NCI-H446 treated with DMSO at 0.1 percent for 48 hours (cell line): ENCODE measurements at places on chromosomes 11 and 22.

DNA sequence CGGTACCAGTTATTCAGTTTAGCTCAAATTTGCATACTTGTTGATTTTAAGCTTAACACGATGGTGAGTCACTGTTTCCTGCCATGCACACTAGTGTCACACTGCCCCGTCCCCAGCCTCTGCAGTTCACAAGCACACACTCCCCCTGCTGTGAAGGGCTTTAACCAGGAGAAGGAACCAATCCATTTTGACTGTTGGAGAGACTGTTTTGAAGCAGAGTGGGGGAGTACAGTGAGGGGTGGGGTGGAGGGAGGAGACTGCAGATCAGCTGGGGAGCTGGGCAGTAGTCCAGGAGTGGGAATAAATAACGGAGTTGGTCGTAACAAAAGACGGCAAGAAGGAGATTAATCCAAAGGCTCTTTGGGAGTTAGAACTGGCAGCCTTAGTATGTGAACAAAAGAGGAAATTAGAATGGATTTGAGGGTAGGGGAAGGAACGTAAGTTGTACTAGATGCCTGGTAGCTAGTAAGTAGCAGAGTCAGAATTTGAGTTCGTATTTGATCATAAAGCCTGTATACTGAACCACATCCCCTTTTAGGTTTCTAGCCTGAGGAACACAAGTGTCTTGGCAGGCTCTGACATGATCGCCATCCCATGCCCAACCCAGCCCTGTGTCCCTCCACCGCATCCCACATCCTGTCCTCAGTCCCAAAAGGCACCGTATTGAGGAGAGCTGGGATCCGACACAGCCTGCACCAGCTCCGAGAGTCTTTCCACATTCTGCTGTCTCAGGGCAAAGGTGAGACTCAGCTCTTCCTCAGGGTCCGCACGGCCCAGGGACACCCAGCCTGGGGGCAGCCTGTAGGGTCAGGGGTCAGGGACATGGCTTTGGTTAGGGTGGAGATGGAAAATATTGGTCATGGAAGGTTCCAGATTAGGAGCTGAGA lies 862 bp downstream of the TPP1 start:
- DNase-seq: no peak

DNA sequence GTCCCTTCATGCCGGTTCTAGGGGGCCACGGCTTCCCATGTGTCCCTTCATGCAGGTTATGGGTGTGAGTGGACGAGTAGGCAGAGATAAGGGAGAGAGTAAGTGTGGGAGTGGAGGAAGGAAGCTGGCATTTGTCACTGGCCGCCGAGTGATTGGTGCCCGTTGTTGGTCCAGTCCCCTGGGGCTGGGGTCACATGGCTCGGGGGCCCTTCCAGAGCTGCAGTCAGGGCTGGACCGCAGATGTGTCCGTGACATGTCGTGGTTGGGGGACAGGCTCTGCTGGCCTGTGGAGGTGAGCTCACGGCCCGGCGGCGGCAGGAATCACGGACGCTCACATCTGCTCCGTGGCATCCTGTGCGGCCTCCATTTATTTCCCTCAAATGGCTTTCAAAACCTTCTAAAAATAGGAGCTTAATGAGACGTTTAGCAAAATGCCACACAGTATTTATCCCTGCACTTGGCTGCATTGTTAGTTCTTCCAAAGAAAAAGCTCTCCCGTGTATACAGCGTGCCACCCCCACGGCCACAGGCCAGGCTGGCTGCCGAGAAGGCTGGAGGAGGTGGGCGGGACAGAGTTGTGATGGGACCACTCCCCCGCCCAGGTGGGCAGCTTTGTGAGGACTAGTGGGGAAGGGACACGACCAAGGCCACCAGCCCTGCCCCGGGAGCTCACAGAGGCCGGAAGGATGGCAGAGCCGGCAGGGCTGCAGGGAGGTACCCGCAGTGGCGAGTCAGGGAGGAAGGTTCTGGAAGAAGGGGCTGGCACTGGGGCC lies 386.7 kb downstream of the TBC1D22A start:
- DNase-seq: no peak

DNA sequence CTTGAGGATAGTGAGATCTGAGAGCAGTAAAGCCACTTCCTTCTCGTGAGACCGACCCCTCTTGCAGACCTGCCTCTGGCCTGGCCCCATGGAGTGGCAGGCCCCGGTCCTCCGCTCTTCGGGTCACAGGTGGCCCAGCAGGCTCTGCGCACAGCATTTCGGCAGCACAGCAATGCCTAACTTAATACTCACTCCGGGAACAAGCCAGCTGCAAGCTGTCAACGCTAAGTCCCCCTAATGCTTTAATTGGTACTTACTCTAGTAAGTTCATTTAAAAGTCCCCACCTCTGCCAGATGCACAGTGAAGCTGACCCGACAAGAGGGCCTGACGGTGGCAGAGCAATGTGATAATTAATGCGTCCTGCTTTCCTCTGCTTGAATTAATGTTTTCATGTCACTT lies 349.3 kb upstream of the B3GAT1 start:
- DNase-seq: no peak

GRCh38 chr11:132123854-132124835 lies 753.7 kb downstream of the NTM start:
- DNase-seq: no peak

- DNase-seq: no peak
Measured at GRCh38 chr11:123211981-123212380, 16.9 kb upstream of the CLMP start.

GRCh38 chr22:32466496-32466895 lies 2.2 kb upstream of the BPIFC start:
- no peak for DNase-seq

- no peak for DNase-seq
Measured at GRCh38 chr11:70184396-70184795, 18.7 kb upstream of the FADD start.

- DNase-seq: no peak
Measured at GRCh38 chr11:108624196-108624925, 30.8 kb upstream of the EXPH5 start.

DNA sequence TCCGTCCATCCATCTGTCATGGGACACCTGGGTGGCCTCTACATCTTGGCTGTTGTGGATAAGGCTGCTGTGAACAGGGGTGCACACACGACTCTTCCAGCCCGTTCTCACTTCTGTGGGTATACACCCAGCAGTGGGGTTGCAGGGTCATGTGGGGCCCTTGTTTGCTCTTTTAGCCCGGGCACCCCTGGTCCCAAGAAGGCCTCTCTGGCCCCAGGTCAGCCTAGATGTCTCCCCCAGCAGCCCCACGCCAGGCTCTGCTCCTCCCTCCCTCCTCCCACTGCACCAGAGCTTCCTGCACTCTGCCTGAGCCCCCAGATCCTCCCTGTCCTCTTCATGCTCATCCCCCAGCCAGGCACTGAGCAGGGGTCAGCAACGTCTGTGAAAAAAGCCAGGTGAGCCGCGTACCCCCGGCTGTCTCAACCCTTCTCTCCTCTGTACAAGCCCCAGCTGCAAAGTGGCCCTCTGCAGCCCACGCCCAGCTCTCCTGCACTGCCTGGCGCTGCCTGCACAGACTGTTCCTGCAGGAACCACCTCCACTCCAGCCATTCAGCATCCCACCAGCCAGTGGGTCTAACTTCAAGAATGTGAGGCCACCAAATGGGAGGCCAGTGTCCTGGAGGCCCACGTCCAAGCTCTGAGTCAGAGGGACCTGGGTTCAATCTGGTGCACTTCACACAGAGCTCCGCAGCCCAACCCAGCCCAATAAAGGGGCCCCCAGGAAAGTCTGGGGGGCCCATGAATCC lies 1508.9 kb downstream of the BRD1 start:
- DNase-seq: no peak

DNA sequence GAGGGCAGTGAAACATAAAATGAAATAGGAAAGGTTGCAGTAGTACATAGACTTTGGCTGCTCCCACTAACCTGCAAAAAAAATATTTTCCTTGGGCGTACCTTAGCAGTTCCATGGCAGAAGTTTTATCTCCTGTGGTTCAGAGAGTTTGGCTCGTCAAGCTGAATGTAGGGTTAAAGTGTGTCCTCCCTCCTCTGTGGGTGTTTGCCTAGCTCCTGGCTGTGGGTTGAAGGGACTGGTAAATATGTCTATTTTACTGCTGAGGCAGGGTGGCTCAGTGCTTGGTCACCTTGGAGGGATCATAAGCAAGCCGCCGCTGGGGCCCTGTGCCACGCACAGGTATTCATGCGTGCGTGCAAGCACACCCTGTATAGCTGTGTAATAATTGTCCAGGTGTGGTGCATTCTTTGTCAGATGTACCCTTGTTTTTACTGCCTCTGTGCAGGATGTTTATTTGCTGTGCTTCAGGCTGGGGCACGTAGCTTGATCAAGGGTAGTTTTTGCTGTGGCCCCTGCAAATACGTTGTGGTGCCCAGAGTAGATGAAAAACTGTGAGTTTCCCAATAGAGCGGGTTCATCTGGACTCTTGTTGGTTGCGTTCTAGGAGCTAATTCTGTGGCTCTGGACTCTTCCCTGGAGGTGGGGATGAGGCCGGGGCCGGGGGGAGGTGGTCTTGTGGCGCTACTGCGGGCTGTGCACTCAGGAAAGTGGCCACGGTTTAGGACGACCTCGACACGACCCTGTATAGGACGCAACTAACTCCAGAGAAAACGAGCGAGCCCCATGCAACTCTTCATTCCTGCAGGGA lies 732 bp upstream of the SORL1 start:
- no peak for DNase-seq

GRCh38 chr22:38981005-38981991 lies 849 bp upstream of the APOBEC3B start:
- DNase-seq: no peak

GRCh38 chr11:77127920-77128691 lies at the start of gene MYO7A:
TSS of gene MYO7A (plus strand) at chr11:77128246. CDS start at chr11:77130635, 2,389 bp downstream.
- DNase-seq: no peak

- no peak for DNase-seq
Measured at GRCh38 chr11:105045676-105046296, 651 bp upstream of the CARD16 start.

GRCh38 chr11:68936358-68936636 lies 32.6 kb downstream of the IGHMBP2 start:
- no peak for DNase-seq

GRCh38 chr22:49291781-49292180 lies 535.9 kb downstream of the BRD1 start:
- no peak for DNase-seq

DNA sequence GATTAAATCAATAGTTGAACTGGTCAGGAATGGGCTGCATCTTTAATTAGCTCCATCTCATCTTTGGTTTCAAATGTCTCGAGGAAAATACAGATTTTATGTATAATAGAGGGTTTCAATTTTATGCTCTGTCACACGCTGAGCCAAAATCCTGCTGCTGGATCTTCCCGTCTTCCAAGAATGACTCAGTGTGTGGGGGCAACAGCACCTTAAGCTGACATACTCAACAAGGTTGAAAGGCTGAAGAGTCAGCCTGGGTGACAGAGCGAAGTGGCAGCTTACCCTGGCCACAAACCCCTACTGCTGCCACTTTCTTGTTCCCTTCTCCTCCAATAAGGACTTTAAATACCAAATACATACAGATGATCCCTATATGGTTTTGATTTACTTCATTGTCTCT lies 9.0 kb upstream of the PCF11 start:
- DNase-seq: no peak

- DNase-seq: no peak
Measured at GRCh38 chr11:34426766-34427185, 12.0 kb upstream of the CAT start.

- DNase-seq: no peak
Measured at GRCh38 chr11:47998733-47999359, 18.5 kb downstream of the PTPRJ start.

DNA sequence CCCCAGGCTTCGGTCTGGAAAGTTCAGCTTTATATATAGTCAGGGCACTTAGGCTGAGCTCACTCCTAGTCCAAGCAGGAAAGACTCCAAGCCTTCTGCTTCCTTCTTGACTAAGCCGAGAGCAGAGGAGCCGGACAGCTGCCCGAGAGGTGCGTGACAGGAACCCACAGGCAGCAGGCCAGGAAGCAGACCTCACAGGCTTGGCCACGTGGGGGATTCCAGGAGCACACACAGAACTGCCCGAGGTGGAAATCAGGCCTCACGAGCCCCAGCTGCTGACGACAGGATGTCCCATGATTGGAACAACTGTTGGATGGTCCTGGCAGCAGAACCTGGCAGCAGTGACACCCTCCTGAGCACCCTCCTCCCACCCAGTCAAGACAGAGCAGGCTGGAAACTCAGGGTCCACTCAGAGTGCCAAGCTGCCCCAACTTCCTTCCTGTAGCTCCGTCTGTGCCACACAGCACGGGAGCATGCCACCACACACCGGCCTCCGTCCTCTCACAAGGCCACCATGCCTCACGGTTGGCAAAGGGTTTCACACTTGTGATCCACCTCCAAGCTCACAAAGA lies 5.4 kb downstream of the PLA2G6 start:
- DNase-seq: no peak

GRCh38 chr22:44362249-44363012 lies 49.7 kb upstream of the SHISAL1 start:
- DNase-seq: no peak

DNA sequence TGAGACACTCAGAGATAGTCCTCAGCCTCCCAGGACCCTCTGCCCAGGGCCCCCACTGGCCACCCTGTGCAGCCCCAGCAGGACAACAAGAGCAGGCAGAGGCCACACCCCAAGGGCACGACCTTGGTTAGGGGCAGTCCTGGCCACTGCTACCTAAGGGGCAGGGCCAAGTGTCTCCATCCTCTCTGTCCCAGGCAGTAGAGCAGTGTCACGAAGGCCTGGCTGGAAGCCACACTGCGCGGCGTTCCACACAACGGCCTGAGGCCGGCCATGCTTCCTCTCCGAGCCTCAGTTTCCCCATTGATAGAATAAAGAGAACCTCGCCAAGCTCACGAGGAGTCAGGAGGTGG lies 1074.3 kb downstream of the BRD1 start:
- DNase-seq: no peak
